Activated B cell treated with CpG ODN at 0.5 μM for 24 hours (primary cell): ENCODE measurements at places on chromosomes 2 and 18.

DNA sequence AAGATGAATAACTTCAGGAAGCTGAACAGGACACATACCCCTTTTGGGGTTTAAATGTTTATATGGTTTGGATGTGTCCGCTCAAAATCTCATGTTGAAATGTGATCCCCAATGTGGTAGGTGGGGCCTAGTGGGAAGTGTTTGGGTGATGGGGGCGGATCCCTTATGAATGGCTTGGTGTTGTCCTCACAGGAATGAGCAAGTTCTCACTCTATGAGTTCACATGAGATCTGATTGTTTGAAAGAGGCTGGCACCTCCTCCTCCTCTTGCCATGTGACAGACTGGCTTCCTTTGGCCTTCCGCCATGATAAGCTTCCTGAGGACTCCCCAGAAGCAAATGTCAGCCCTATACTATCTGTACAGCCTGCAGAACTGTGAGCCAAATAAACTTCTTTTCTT is 88.6 kb upstream of the ZNF532 start:
- H3K4me1 ChIP-seq = no peaks in the 10 kb centered on the region
- H3K4me3 ChIP-seq = no peak overlapping the region
- peaks cover 2% of the 10 kb centered on the region for H3K27me3 ChIP-seq

DNA sequence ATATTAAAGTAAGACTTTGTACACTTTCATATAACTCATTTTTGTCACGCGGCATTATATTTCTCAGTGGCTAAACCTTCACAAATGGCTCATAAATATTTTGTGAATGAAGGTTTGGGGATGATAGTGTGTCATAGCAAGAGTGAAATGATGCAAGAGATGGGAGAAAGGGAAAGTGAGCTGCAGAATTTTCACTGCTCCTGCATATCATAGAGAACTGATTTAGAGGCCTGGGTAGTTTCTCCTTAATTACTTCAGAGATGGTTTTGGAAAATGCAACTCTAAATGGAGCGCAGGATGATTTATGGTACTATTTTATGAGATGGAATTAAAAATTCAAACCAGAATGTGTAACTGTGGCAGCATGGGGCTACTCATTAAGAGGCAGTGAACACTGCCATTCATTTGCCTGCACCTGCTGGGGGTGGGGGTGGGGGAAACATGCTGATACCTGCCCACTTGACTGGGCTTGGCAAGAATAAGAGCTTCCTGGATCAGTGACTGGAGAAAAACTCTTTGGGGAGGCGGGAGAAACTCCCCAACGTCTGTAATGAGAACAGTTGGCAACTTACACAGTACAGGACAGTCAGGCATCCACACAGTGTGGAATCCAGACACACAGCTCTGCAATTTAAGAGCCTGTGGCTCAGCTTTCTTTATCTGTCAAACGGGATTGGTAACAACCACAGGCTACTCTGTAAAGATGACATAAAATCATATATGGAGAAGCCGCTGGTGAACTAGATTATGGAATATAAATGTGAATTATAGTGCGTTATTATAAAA is 941.9 kb downstream of the SLC4A3 start:
- H3K27me3 ChIP-seq = no peaks in the 10 kb centered on the region
- H3K4me3 ChIP-seq = no peak overlapping the region
- H3K4me1 ChIP-seq = no peaks in the 10 kb centered on the region
- no peak overlapping the region for H3K27ac ChIP-seq
- H3K36me3 ChIP-seq = no peaks in the 10 kb centered on the region

DNA sequence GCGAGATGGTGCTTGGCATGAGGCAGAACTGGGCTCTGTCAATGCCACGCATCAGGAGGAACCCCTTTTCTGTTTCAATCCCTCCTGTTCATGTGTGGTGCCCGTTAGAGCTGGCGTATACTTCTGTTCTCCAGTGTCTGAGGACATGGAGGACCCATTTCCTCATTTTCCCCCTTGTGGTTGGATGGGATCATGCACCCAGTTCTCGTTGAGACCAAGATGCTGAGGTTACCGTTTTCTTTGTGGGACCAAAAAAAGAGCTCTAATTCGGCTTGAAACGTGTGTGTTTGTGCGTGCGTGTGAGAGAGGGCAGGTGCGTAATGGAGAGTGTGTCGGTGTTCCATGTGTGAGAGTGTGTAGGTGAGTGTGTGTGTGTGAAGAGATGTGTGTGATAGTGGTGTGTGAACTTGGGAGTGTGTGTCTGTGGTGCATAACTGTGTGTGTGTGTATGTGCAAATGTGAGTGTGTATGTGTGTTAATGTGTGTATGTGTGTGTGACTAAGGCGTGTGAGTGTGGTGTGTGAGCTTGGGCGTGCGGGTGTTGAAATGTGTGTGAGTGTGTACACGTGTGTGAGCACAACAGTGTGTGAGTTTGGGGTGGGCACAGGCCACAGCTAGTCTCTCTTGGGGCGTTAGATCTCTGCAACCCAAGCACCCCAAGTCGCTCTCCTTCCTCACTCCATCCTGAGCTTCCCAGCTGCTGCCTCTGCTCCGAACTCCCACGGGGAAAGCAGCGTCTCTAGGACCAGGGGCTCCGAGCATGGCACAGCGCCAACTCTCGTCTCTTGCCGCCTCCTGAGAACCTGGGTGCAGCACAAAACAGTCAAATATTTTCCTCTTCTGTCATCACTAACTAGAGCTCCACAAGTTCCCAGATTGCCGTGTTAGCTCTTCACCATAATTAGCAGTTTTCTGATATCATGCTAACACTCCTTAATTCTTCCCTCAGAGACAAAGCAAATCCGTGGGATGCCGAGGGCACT is 75.8 kb downstream of the LONRF2 start:
- peaks cover 98% of the 10 kb centered on the region for H3K4me1 ChIP-seq
- peaks cover 5% of the 10 kb centered on the region for H3K27me3 ChIP-seq
- H3K4me3 ChIP-seq = peak overlapping the region; percentile 32
- no peaks in the 10 kb centered on the region for H3K36me3 ChIP-seq

DNA sequence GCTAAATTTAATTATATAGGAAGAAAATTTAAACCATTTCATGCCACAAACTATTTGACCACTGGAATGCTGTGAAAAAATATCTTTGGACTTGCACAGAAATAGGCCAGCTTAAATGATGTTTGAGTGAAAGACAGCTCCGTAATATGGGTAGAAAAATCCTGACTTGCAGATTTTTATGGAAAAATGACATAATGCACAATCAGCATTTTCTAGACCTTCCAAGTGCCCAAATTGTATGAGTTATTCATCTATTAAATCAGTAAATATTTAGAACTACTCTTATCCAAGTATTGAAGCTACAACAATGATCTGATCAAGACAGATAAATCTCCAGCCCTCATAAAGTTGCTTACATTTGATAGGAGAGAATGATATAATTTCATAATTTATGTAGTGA is 691.1 kb upstream of the DDX18 start:
- no peaks in the 10 kb centered on the region for H3K36me3 ChIP-seq
- no peak for DNase-seq
- no peak overlapping the region for H3K4me3 ChIP-seq
- no peaks in the 10 kb centered on the region for H3K4me1 ChIP-seq
- H3K27ac ChIP-seq = no peak overlapping the region

DNA sequence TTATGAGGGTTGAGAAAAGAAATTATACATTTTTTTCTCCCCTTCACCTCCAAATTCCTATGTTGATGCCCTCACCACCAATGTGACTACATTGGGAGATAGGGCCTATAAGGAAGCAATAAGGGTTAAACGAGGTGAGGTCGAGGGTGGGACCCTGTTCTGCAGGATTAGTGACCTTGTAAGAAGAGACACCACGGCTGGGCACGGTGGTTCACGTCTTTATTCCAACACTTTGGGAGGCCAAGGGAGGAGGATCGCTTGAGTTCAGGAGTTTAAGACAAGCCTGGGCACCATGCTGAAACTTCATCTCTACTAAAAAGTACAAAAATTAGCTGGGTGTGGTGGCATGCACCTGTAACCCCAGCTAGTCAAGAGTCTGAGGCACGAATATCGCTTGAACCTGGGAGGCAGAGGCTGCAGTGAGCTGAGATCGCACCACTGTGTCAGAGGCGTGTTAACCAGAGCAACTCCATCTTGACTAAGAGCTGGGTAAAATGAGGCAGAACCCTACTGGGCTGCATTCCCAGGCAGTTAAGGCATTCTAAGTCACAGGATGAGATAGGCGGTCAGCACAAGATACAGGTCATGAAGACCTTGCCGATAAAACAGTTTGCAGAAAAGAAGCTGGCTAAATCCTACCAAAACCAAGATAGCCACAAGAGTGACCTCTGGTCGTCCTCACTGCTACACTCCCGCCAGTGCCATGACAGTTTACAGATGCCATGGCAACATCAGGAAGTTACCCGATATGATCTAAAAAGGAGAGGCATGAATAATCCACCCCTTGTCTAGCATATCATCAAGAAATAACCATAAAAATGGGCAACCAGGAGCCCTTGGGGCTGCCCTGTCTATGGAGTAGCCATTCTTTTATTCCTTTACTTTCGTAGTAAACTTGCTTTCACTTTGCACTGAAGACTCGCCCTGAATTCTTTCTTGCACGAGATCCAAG is 77.0 kb downstream of the NCAPH start:
- H3K27ac ChIP-seq = no peak overlapping the region
- H3K4me3 ChIP-seq = no peak overlapping the region
- no peak for DNase-seq

GRCh38 chr2:216856406-216857065 is 3.3 kb downstream of the TNP1 start:
- H3K27me3 ChIP-seq = peaks cover 4% of the 10 kb centered on the region
- H3K4me1 ChIP-seq = no peaks in the 10 kb centered on the region
- no peaks in the 10 kb centered on the region for H3K36me3 ChIP-seq
- no peak overlapping the region for H3K4me3 ChIP-seq
- no peak for DNase-seq

GRCh38 chr2:216388046-216388884 is 16.0 kb upstream of the MARCHF4 start:
- H3K4me3 ChIP-seq = no peak overlapping the region
- peaks cover 5% of the 10 kb centered on the region for H3K4me1 ChIP-seq
- no peaks in the 10 kb centered on the region for H3K36me3 ChIP-seq
- H3K27ac ChIP-seq = no peak overlapping the region

- no peak overlapping the region for H3K4me3 ChIP-seq
- H3K36me3 ChIP-seq = no peaks in the 10 kb centered on the region
- H3K4me1 ChIP-seq = peaks cover 5% of the 10 kb centered on the region
- no peak for DNase-seq
- H3K27me3 ChIP-seq = peaks cover 5% of the 10 kb centered on the region
- H3K27ac ChIP-seq = no peak overlapping the region
Measured at GRCh38 chr18:3485153-3486149, 35.5 kb downstream of the TGIF1 start.

- no peaks in the 10 kb centered on the region for H3K36me3 ChIP-seq
- DNase-seq = no peak
- H3K27me3 ChIP-seq = peaks cover 60% of the 10 kb centered on the region
- H3K27ac ChIP-seq = no peak overlapping the region
- peaks cover 24% of the 10 kb centered on the region for H3K4me1 ChIP-seq
Measured at GRCh38 chr2:17538022-17538843, 2.3 kb upstream of the VSNL1 start.

DNA sequence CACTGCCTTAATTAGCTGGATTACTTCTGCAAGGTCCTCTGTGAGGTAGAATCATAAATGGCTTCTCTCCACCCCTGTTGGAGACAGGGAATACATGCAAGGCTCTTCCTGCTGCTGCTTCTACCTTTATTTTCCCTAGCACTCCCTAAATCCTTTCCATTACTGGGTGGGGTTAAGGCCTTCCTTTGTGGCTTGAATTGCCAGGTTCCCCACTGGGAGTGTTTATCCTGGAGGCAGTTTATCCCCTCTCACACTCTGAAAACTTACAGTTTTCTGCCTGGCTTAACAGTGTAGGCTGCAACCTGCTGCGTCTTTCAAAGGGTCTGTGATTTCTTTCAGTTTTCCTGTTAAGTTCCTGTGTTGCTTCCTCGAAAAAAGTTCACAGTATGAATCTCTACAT is 1062.3 kb upstream of the CRIM1 start:
- H3K27me3 ChIP-seq = no peaks in the 10 kb centered on the region
- no peaks in the 10 kb centered on the region for H3K36me3 ChIP-seq
- H3K4me3 ChIP-seq = no peak overlapping the region
- no peak overlapping the region for H3K27ac ChIP-seq
- DNase-seq = no peak
- H3K4me1 ChIP-seq = no peaks in the 10 kb centered on the region

DNA sequence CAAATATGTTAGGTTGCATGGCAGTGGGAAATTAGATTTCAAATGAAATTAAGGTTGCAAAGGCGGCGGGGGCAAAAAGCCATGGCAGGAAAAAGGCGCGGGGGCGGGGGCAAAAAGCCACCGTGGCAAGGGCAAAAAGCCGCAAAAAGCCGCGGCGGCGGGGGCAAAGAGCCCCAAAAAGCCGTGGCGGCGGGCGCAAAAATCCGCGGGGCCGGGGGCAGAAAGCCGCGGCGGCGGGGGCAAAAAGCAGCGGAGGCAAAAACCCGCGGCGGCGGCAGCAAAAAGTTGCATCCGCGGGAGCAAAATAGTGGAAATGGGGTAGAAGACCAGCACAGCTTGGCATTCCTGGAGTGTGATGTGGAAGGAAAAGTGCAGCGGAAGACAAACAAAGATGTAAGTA is 417.1 kb downstream of the ANKRD30B start:
- no peaks in the 10 kb centered on the region for H3K4me1 ChIP-seq
- DNase-seq = no peak
- no peak overlapping the region for H3K4me3 ChIP-seq
- no peaks in the 10 kb centered on the region for H3K36me3 ChIP-seq

DNA sequence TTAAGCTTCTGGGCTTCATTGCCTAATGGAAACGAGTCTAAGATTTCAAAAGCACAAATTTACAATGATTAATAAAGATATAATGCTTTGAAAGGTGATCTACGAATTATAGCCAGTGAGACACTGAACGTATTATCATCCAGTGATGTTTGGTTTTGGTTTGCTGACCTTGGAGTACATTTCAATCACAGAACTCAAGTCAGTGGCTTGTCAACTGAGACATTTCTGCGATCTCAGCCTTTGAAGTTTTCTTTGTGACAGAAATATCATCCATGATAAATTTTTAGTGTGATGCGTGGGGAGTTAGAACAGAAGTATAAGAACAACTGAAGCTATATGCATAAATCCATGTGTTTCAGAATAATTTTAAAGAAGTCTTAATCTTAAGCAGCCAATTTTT is 263.8 kb downstream of the TCF4 start:
- peak overlapping the region; percentile 89 for H3K27ac ChIP-seq
- peak overlapping the region; percentile 21 for H3K4me3 ChIP-seq
- H3K36me3 ChIP-seq = peaks cover 19% of the 10 kb centered on the region
- H3K4me1 ChIP-seq = peaks cover 63% of the 10 kb centered on the region

GRCh38 chr2:238005528-238005927 is 38.7 kb downstream of the UBE2F start:
- peaks cover 32% of the 10 kb centered on the region for H3K36me3 ChIP-seq
- no peak overlapping the region for H3K4me3 ChIP-seq
- no peak overlapping the region for H3K27ac ChIP-seq
- H3K27me3 ChIP-seq = no peaks in the 10 kb centered on the region
- no peak for DNase-seq

- no peak overlapping the region for H3K27ac ChIP-seq
- H3K36me3 ChIP-seq = peaks cover 72% of the 10 kb centered on the region
- no peak overlapping the region for H3K4me3 ChIP-seq
Measured at GRCh38 chr2:32745675-32746074, 117.8 kb downstream of the TTC27 start.

DNA sequence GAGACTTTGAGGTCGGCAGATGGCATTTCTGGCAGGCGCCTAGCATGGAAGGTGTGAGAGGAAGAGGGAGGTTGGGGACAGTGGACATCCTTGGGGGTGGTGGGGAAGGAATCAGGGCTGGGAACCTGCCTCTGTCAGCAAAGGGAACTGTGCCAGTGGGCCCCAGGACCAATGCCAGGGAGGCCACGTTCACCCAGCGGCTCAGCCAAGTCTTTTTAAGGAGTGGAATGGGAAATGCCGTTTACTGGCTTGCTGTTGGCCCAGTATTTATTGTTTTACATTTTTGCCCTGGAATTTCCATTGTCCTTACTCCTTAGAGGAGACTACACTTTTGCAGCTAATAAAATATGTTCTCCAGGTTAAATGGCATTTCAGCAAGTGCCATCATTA is 135.2 kb downstream of the MCFD2 start:
- H3K27ac ChIP-seq = no peak overlapping the region
- no peaks in the 10 kb centered on the region for H3K36me3 ChIP-seq
- peaks cover 13% of the 10 kb centered on the region for H3K27me3 ChIP-seq
- no peak for DNase-seq
